Type B pancreatic cell (in vitro differentiated cells): ENCODE measurements at places on chromosomes 7 and 10. TPM values are rescaled to one million over a fixed set of nuclear protein-coding genes. Genes with fewer than 3 reads are reported as not detected.

ACTL6B gene
- 1.8 and 2.4 TPM in 2 replicates for total RNA-seq

GRCh38 chr7:8637322-8637721 is 203.9 kb downstream of the NXPH1 start:
- no peak overlapping the region for H3K27ac ChIP-seq
- H3K36me3 ChIP-seq = no peaks in the 10 kb centered on the region
- no peaks in the 10 kb centered on the region for H3K27me3 ChIP-seq
- no peak for DNase-seq

- DNase-seq = no peak
- no peak overlapping the region for H3K4me3 ChIP-seq
- H3K36me3 ChIP-seq = no peaks in the 10 kb centered on the region
- H3K27me3 ChIP-seq = peaks cover 67% of the 10 kb centered on the region
- H3K27ac ChIP-seq = no peak overlapping the region
Measured at GRCh38 chr10:75658915-75659314, 227.5 kb downstream of the LRMDA start.

GRCh38 chr7:139034855-139035585 is 822 bp downstream of the ZC3HAV1L start:
- peak overlapping the region; percentile 74 for H3K4me3 ChIP-seq
- peaks cover 3% of the 10 kb centered on the region for H3K36me3 ChIP-seq
- H3K27me3 ChIP-seq = peaks cover 8% of the 10 kb centered on the region

SLC13A1 gene
- 0.07 and 0.14 TPM in 2 replicates for total RNA-seq

GRCh38 chr7:46558482-46559193 is 637.6 kb upstream of the IGFBP3 start:
- peak overlapping the region; percentile 75 for H3K27ac ChIP-seq
- no peaks in the 10 kb centered on the region for H3K27me3 ChIP-seq
- H3K4me1 ChIP-seq = peaks cover 18% of the 10 kb centered on the region
- no peaks in the 10 kb centered on the region for H3K36me3 ChIP-seq
- H3K4me3 ChIP-seq = no peak overlapping the region

DNA sequence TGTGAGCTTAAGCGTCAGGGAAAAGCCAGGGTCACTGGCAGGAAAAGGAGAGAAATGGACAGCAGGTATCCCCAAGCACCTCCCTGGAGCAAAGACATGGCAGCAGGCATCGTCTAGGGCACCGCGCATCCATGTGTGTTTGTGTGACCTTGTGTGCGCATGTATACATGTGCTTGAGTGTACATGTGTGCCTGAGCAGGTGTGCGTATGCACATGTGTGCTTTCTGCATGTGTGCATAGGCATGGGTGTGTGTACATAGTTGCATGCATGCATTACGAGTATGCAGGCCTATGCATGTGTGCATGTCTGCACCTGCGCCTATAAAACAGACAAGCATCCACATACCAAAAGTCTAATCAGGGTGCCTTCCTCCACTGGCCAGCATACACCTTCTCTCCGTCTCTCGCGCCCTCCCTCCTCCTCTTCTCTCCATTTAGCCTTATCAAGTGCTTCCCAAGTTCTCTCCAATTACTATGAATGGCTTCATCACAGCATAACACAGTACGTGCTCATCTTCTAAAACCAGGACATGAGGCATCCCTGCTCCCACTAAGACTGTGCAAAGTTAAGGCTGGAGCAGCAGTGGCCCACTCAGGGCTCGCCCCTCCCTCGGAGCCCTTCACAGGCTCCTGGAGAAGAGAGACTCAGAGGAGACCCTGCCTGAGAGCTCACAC is 30.6 kb downstream of the RASGEF1A start:
- no peak for DNase-seq
- H3K27me3 ChIP-seq = peaks cover 33% of the 10 kb centered on the region

DNA sequence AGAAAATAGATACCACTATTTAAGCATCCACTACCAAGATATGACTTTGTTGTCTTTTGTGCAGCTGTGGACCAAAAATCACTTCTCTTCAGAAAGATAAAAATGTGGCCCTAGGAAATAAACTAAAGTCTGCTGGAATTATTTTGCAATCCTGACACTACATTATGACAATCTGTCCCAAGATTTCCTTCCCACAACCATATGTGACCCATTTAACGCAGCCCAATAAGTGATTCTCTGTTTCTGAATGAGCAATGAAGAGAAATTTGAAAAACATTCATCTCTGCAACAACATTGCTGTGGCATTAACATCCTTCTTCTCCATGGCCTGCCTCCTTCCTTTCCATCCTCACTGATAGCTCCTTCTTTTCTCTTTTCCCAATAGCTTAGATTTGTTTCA is 212.0 kb downstream of the TSPAN12 start:
- no peak for DNase-seq
- H3K4me3 ChIP-seq = no peak overlapping the region
- H3K27ac ChIP-seq = no peak overlapping the region
- no peaks in the 10 kb centered on the region for H3K36me3 ChIP-seq
- H3K4me1 ChIP-seq = no peaks in the 10 kb centered on the region

GRCh38 chr7:113649556-113649955 is 269.3 kb downstream of the PPP1R3A start:
- H3K36me3 ChIP-seq = no peaks in the 10 kb centered on the region
- no peak for DNase-seq
- H3K27ac ChIP-seq = no peak overlapping the region
